ENCODE measurements at places on chromosomes 5 and 9. TPM values are rescaled to one million over a fixed set of nuclear protein-coding genes. Genes with fewer than 3 reads are reported as not detected.
A peak's percentile ranks its signal among the peaks of the same experiment; 100 is the strongest.

DNA sequence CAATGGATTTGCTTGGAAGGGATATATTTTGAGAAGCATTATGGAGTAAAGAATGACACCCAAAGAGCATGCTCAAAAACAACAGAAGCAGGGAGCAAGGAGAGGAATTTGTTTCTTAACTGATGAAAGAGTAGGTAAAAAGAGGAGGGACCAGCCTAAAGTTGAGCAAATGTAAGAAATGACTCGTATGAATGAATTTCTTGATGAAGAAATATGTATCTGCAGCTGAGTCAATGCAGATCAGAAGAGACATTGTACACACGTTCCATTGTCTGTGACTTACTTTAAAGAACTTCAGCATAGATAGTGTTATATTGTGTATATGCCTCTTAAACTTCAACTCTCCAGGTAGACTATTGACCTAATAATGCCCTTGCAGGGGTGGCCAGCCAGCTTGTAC is 112.7 kb upstream of the NREP start:
- no peak overlapping the region for H3K27ac ChIP-seq
- no peaks in the 10 kb centered on the region for H3K36me3 ChIP-seq
- no peaks in the 10 kb centered on the region for H3K27me3 ChIP-seq
- DNase-seq, result no peak
- H3K4me3 ChIP-seq, result no peak overlapping the region
- no peaks in the 10 kb centered on the region for H3K4me1 ChIP-seq

DNA sequence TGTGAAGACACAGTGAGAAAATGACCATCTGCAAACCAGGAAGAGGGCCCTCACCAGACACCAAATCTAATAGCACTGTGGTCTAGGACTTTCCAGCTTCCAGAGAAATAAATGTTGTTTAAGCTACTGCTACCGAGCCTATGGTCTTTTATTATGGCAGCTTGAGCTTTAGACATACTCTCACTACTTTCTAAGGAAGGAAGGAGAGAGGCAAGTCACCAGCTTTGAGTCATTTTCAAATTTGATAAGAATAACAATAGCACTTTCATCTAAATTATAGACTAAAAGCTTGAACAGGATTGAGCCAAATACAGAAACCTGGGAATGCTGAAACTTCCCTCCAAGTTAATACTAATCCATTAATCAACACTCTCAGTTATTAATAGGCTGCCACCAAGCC is 64.4 kb downstream of the PLPPR1 start:
- no peak for DNase-seq
- no peaks in the 10 kb centered on the region for H3K36me3 ChIP-seq
- H3K27ac ChIP-seq, result no peak overlapping the region
- H3K4me3 ChIP-seq, result no peak overlapping the region
- H3K4me1 ChIP-seq, result no peaks in the 10 kb centered on the region
- H3K27me3 ChIP-seq, result peaks cover 12% of the 10 kb centered on the region

DNA sequence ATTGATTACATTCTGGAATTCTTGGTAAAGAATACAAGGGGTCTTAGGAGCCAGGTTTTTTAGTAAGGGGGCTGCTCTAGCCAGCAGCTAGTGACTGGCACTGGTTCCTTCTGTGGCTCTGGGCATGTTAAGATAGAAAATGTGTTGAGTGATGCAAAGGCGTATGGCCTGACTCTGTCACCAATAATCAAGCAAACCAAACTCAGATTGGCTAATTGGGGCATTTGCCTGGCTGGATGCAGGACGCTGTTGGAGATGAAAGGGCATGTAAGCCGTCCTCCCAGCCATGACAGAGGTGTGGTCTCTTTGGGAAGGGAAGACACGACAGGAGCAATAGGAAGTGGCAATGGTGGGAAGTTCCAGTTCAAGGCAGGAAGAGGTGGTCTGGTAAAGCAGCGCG is 87.6 kb upstream of the CTSL start:
- peaks cover 52% of the 10 kb centered on the region for H3K36me3 ChIP-seq
- no peak for DNase-seq
- peaks cover 26% of the 10 kb centered on the region for H3K4me1 ChIP-seq
- H3K4me3 ChIP-seq, result peak overlapping the region; percentile 10
- no peaks in the 10 kb centered on the region for H3K27me3 ChIP-seq

GRCh38 chr9:120914953-120915352 is 11.6 kb downstream of the TRAF1 start:
- H3K27ac ChIP-seq, result no peak overlapping the region
- DNase-seq, result no peak
- peaks cover 10% of the 10 kb centered on the region for H3K4me1 ChIP-seq
- no peak overlapping the region for H3K4me3 ChIP-seq

Gene LCN12
- total RNA-seq, result 8.3 TPM

GRCh38 chr9:27440888-27441740 is 83.0 kb upstream of the IFNK start:
- peak overlapping the region; percentile 41 for H3K27ac ChIP-seq
- peaks cover 24% of the 10 kb centered on the region for H3K4me1 ChIP-seq
- H3K4me3 ChIP-seq, result no peak overlapping the region
- peaks cover 26% of the 10 kb centered on the region for H3K36me3 ChIP-seq
- H3K27me3 ChIP-seq, result no peaks in the 10 kb centered on the region

GRCh38 chr9:86500031-86500430 is 145.8 kb upstream of the TUT7 start:
- H3K27ac ChIP-seq, result no peak overlapping the region
- H3K4me3 ChIP-seq, result no peak overlapping the region
- DNase-seq, result no peak
- H3K4me1 ChIP-seq, result peaks cover 9% of the 10 kb centered on the region
- no peaks in the 10 kb centered on the region for H3K27me3 ChIP-seq
- no peaks in the 10 kb centered on the region for H3K36me3 ChIP-seq

GRCh38 chr9:108316630-108317029 is 539.2 kb downstream of the ACTL7B start:
- no peak overlapping the region for H3K4me3 ChIP-seq
- H3K27me3 ChIP-seq, result peaks cover 9% of the 10 kb centered on the region
- no peak overlapping the region for H3K27ac ChIP-seq
- no peaks in the 10 kb centered on the region for H3K36me3 ChIP-seq
- DNase-seq, result no peak

Gene PCA3
- 0.33 TPM for total RNA-seq

DNA sequence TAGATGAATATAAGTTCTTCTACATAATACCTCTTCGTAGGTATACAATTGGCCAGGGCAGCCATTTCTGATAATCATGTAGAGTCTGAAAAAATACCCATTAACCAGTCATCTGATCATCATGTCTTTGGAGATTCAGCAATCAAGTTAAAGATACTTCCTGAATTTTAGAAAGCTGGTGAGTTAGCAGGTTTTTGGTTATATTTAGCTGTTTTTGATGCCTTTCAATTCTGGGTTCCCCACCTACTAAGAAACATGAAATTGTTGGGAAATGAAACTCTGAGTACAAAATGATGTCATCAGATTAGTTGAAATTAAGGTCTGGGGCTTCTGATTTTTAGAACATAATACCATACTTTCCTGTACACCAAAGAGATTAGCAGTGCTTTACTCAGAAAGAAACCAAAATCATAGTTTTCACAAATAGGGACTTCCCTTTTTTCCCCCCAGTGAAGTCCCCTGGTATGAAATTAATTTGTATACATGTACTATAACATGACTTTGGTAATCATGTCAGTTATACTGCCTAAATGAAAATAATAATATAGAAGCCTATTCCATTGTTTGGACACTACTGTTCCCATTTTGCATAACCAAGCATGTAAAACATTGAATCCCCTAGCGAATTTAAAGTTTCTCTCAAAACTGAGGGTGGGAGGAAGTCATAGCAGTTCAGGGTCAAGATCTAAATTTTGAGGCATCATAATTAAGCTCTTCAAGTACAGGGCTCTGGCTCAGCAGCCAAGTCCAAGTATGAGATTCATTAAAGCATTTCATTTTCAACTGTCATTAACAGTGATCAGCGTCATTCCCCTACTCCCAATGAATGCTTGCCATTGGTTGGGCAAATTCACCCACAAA is 17.9 kb downstream of the PRLR start:
- no peak for DNase-seq
- H3K36me3 ChIP-seq, result no peaks in the 10 kb centered on the region
- no peaks in the 10 kb centered on the region for H3K27me3 ChIP-seq
- H3K4me3 ChIP-seq, result no peak overlapping the region
- no peaks in the 10 kb centered on the region for H3K4me1 ChIP-seq

DNA sequence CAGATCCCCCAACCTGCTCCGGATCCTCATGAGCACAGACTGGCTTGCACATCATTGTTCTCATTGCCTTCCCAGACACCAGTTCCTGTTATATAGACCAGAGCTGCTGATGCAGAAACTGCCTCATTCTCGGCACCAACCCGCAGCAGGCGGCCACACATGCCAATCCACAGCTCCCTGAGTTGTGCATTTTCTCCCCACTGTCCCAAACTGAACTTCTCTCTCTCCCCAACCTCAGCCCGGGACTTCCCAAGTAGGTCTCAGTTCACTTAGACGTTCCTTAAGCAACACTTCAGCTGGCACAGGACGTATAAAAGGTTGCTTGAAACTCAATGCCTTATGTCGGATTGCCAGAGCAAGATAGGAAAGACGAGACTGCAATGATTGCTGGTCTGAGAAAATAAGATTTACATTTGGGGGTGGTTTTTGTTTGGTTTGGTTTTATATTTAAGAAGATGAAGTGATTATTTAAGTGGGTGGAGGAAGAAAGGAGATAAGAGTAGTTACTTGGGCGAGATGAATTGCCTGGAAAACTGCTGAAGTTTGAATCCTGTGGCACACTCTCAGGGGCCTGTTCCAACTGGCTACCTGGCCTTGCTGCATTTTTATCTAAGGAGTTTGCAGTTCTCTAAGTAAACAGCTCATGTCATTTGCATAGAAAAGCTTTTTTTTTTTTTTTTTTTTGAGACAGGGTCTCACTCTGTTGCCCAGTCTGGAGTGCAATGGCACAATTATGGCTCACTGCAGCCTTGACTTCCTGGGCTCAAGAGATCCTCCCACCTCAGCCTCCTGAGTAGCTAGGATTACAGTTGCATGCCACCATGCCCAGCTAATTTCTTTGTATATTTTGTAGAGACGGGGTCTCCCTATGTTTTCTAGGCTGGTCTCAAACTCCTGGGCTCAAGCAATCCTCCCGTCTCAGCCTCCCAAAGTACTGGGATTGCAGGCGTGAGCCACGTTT is 155.4 kb downstream of the GOLPH3 start:
- H3K27me3 ChIP-seq, result no peaks in the 10 kb centered on the region
- no peak overlapping the region for H3K4me3 ChIP-seq
- H3K4me1 ChIP-seq, result peaks cover 23% of the 10 kb centered on the region
- no peak overlapping the region for H3K27ac ChIP-seq

Gene CDKN2B
- 18.4 TPM for total RNA-seq

GRCh38 chr5:91189480-91190313 is 193.4 kb downstream of the ARRDC3 start:
- H3K36me3 ChIP-seq, result no peaks in the 10 kb centered on the region
- peaks cover 9% of the 10 kb centered on the region for H3K4me1 ChIP-seq
- H3K27me3 ChIP-seq, result no peaks in the 10 kb centered on the region
- no peak for DNase-seq
- H3K4me3 ChIP-seq, result no peak overlapping the region

DNA sequence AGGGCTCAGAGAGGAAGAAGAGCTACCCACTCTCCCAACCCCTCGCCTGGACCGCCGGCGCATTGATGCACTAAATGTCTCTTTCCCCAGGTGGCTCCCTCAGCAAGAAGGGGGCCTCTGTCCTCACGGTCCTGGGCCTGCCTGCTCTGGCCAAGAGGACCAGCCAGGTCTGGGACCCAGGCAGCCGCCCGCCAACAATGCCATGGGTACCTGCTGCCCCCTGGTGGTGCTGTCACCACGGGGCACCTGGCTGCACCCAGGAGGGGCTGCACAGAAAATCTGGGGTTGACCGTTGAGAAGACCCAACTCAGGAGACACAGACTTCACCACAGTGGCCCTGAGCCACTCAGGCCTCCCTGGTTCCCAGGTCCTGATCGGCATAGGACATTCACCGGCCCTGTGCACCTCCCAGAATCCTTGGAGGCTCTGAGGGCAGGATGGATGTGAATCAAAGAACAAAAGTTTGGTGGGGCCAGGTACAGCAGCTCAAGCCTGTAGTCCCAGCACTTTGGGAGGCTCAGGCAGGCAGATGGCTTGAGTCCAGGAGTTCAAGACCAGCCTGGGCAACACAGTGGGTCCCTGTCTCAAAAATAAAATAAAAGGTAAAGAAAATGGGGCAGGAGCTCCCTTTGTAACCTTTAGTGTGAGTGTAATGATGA is 2.4 kb upstream of the VAV2 start:
- H3K27ac ChIP-seq, result peak overlapping the region; percentile 66
- H3K4me3 ChIP-seq, result peak overlapping the region; percentile 74
- DNase-seq, result peak; percentile 93
- no peaks in the 10 kb centered on the region for H3K27me3 ChIP-seq
- H3K36me3 ChIP-seq, result no peaks in the 10 kb centered on the region
- H3K4me1 ChIP-seq, result peaks cover 3% of the 10 kb centered on the region

GRCh38 chr5:55966284-55966683 is 28.5 kb downstream of the IL6ST start:
- no peaks in the 10 kb centered on the region for H3K27me3 ChIP-seq
- H3K27ac ChIP-seq, result no peak overlapping the region
- no peak for DNase-seq
- no peak overlapping the region for H3K4me3 ChIP-seq
- peaks cover 16% of the 10 kb centered on the region for H3K36me3 ChIP-seq

- no peaks in the 10 kb centered on the region for H3K27me3 ChIP-seq
- H3K4me3 ChIP-seq, result no peak overlapping the region
- DNase-seq, result no peak
- H3K27ac ChIP-seq, result no peak overlapping the region
- no peaks in the 10 kb centered on the region for H3K36me3 ChIP-seq
Observed at GRCh38 chr5:153829510-153830065, 209.1 kb downstream of the FAM114A2 start.

- no peak for DNase-seq
- H3K27me3 ChIP-seq, result no peaks in the 10 kb centered on the region
- peaks cover 3% of the 10 kb centered on the region for H3K36me3 ChIP-seq
- H3K27ac ChIP-seq, result no peak overlapping the region
- H3K4me3 ChIP-seq, result no peak overlapping the region
- no peaks in the 10 kb centered on the region for H3K4me1 ChIP-seq
Observed at GRCh38 chr5:902129-902916, 9.6 kb downstream of the TRIP13 start.

Gene TLR4
- 2.7 TPM for total RNA-seq
